Articular chondrocyte of knee joint (primary cell): ENCODE measurements at places on chromosomes 7 and 10. TPM values are rescaled to one million over a fixed set of nuclear protein-coding genes. Genes with fewer than 3 reads are reported as not detected.

Gene NME8
- not detected in 2 replicates for total RNA-seq

Gene BAMBI
- total RNA-seq, result 24.8 and 45.1 TPM in 2 replicates

Gene NXPH1
- total RNA-seq, result not detected in 2 replicates

Gene ARHGEF35
- 5.3 and 7.1 TPM in 2 replicates for total RNA-seq

Gene SPACDR
- total RNA-seq, result 0.26 TPM in 1 of 2 replicates, not detected in the other

Gene SPDYE8
- not detected in 2 replicates for total RNA-seq

Gene ANXA8
- 0.22 and 0.39 TPM in 2 replicates for total RNA-seq

Gene GPR15LG
- not detected in 2 replicates for total RNA-seq

Gene SPDYE2
- total RNA-seq, result 0.13 TPM in 1 of 2 replicates, not detected in the other

Gene AOAH
- total RNA-seq, result 0.43 TPM in 1 of 2 replicates, not detected in the other

Gene CAPZA2
- total RNA-seq, result 190 and 215 TPM in 2 replicates

Gene NET1
- total RNA-seq, result 40.5 and 51.0 TPM in 2 replicates

Gene TMEM273
- not detected in 2 replicates for total RNA-seq

Gene OLAH
- total RNA-seq, result not detected in 2 replicates

Gene C10orf67
- not detected in 2 replicates for total RNA-seq

Gene GARIN1A
- total RNA-seq, result 2.2 and 2.7 TPM in 2 replicates

Gene NRG3
- total RNA-seq, result not detected in 2 replicates
